ENCODE measurements at places on chromosomes 1 and 21.

- DNase-seq = no peak
Observed at GRCh38 chr1:65386439-65386838, 34.0 kb upstream of the LEPR start.

GRCh38 chr1:25544819-25545218, 1.4 kb downstream of the LDLRAP1 start:
- no peak for DNase-seq

DNA sequence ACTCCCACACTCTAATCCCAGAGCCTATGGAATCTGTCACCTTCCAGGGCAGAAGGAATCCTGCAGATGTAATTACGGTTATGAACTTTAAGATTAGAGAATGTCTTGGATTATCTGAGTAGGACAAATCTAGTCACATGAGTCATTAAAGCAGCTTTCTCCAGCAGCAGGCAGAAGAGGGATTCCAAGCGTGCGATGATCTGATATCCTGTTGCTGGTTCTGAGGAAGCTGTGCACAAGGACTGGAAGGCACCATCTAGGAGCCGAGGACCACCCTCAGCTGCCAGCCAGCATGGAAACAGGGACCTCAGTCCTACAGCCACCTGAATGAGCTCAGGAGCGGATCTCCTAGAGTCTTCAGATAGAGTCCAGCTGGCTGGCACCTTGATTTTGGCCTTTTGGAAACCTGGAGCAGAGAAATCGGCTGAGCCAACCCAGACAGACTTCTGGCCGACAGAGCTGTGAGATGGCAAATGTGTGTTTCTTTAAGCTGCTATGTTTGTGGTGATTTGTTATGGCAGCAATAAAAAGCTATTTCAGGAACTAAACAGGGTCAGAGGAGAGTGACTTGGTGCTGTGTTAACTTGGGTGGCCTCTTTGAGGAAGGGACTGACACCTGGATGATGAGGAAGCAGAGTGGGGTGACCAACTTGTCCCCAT, 34.5 kb downstream of the LRRN2 start:
- DNase-seq = no peak

DNA sequence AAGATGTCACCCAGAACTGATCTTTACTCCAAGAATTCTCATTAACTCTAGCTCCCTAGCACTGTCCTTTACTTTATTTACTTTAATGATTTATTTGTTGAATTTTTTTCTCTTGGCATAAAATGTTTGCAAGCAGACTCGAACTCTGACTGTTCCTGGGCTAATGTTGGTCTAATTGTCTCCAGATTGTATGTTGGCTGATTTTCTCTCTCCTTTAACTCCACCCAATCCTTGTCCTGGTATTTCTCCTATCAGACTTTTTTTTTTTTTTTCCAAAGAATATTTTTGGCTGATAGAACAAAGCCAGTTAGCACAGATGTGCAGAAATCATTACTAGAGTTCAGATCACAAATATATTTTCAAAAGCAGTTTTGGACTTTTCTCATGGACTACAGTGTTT, 82.6 kb downstream of the ATF6 start:
- no peak for DNase-seq
